ENCODE measurements at places on chromosomes 1 and 21. TPM values are rescaled to one million over a fixed set of nuclear protein-coding genes. Genes with fewer than 3 reads are reported as not detected.

DNA sequence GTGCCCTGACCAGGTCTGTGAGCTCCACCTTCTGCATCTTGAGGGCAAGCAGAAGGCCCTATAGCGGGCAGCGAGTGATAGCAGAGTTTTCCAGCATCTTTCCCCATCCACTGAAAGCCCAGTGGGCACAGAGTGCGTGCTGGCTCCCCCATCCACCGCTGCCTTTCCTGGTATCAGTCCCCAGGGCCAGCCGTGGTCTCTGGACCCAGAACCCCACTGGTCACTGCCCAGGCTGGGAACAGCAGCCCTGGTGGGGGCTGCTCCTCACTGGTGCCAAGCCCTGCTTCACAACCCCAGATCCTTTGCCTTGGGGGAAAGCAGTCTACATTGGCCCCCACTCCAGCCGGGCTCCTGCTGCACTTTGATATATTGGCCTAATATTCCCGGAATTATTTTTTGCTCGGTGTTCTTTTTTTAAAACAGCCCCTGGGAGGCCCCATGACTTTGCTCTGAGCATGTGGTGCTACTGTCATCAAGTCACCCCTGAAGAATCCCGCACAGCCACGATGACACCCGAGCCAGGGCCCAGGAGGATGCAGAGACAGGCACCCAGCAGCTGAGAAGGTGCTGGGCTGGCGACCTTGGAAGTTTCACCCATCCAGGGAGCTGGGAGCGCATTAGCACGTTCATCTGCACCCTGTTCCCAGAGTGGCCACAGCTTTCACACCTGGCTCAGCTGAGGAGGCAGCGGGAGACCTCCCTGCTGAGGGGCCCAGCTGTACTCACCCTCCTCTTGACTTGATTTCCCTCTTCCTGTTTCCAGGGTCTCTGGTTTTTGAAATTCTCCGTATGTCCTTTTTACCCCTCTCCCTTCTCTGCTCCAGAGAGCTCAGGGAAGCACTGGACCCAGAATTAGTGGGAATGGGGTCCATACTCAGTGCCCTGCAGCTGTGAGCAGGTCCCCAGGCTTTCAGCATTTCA is 56.9 kb downstream of the KLHDC7A start:
- DNase-seq: no peak

DNA sequence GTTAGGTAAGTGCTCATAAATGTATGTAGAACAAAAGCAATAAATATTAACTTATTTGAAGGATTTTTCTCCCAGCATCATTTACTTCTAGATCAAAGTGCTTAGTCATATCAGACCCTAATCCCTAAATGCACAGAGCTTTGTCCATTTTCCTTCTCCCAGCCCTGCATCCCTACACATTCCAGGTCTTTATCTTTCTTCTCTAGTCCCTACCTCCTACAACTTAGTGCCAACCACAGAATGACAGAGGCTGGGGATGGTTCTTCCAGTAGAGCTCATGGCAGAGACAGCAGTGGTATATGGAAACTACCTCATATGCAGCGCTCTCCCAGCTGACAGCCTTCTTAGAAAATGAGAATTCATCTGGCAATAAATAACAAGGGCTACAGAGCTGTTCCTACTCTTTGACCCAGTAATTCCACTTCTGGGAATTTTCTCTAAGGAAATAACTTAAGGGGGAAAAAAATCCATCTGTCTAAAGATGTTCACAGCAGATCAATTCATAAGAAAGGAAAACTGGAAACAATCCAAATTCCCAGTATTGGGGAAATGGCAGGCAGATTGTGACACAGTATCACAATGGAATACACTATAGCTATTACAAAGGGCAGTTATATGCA is 62.9 kb upstream of the ROR1 start:
- no peak for DNase-seq

DNA sequence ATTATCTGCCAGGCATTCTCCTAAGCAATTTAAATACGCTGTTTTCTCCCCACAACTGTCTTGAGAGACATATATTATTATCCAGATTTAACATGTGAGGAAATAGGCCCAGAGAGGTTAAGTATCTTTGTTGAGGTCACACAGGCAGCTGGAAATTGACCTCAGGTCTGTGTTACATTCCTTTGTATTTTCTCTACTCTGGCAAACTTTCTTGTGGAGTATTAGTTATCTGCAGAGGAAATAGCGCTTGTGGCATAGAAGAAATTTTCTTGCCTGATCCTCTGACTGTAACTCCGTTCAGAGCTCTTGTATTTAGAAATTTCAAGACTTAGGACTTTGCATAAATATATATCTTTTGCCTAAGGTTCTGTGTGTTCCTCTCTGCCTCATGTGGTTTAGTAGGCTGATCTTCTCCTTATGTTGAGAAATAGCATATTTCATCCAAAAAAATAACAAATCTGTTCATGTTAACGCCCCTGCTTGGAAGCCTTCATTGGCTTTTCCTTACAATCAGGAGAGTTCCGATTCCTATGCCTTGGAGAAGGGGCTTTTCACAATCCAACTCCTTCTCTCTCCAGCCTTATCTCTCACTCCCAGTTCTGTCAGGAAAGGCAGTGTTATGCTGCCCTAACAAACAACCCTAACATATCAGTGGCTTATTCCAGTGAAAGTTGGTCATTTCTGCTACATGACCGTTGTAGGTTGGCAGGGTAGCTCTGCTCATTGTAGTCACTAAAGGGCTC is 2.5 kb upstream of the JUN start:
- no peak for DNase-seq

DNA sequence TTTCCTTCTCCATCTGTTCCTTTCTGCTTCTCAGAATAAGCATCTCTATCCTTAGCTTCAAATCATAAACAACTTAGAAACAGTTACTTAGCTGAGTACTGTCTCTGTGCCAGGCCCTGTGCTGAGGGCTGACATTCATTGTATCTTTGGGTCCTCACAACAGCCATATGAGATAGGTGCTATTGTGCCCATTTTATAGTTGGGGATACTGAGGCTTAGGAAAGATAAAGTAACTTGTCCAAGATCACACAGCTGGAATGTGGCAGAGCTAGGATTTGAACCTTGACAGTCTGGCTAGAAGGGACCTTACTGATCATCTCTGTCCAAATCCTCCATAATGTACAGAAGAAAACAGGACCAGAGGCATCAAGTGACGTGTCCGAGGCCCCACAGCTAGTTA is 25.0 kb downstream of the CD247 start:
- no peak for DNase-seq

The CSDE1 gene
- polyA plus RNA-seq: 151 TPM

The PGD gene
- 76.2 TPM for polyA plus RNA-seq

The CD1E gene
- polyA plus RNA-seq: not detected

Data from SK-N-SH (cell line).